ENCODE measurements at places on chromosomes 12 and 14. TPM values are rescaled to one million over a fixed set of nuclear protein-coding genes. Genes with fewer than 3 reads are reported as not detected.

The IKBIP gene
- 2.8 TPM for total RNA-seq

The RNASE12 gene
- total RNA-seq: not detected

The ACRBP gene
- 11.1 TPM for total RNA-seq

The ANKS1B gene
- not detected for total RNA-seq

The LHX5 gene
- not detected for total RNA-seq

The KIF5A gene
- 1.4 TPM for total RNA-seq

The TCL1A gene
- 1.9 TPM for total RNA-seq

The PLD4 gene
- 4.9 TPM for total RNA-seq

The PRB2 gene
- total RNA-seq: not detected

The CCDC175 gene
- not detected for total RNA-seq

The IL25 gene
- not detected for total RNA-seq

The C3AR1 gene
- 2.1 TPM for total RNA-seq

The IKZF4 gene
- total RNA-seq: 13.2 TPM

The TPH2 gene
- not detected for total RNA-seq

The LRTM2 gene
- total RNA-seq: not detected

The TBX5 gene
- total RNA-seq: not detected

The NFATC4 gene
- 0.33 TPM for total RNA-seq

The MIP gene
- not detected for total RNA-seq

The CLEC4D gene
- total RNA-seq: not detected

The GDF3 gene
- not detected for total RNA-seq

The CCDC196 gene
- not detected for total RNA-seq

All from T-cell (primary cell).